Stimulated activated CD4-positive, alpha-beta T cell treated with anti-CD3 and anti-CD28 coated beads, Interleukin-1b, Interleukin-23, amount 100 ng/mL, for 48 hours (primary cell): ENCODE measurements at places on chromosomes 3 and 15.

DNA sequence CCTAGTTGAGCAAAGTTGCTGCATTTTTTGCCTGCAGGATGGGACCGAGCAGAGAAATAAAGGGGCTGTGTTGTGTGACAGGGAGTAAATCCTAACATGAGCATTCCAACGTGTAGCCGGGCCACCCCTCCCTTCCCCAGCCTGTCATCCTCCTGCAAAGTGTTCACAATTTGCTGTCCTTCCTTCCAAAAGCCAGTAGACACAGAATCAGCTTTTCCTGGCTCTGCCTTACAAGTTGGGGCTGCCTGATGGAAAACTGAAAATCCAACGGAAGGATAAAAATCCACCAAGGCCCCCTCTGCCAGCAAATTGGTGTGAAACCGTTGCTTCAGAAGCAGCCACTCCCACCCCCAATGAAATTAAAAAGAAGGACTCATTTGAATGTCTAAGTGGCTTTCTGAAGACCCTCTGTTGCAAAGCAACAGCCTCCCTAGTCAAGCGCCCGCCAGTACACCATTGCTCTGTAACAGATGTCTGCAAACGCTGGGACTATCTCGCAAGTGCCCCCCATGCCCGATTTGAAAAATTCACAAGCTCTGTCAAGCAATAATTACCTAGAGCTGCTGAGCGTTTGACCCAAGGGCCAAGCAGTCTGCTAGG lies 665 bp downstream of the FRMD4B start:
- DNase-seq = no peak

- no peak for DNase-seq
These were observed 229.5 kb downstream of the SHQ1 start for GRCh38 chr3:72618739-72619138.

DNA sequence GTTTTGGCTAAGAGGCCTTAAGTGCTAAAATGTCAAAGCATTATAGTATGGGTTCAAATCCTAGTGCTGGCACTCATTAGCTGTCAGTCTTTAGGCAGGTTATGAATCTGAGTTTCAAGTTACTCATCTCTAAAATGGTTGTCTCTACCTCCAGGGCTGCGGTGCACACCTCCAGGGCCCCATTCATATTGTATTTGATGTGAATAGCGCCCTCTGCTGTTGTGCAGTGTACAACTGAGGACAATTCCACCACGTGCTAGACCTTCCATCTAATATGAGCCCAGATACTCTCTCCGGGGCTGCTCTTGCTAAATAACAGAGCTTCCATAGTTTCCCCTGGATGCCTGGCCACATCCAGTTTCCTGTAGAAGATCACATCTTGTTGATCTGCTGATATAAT lies 54.3 kb downstream of the OXNAD1 start:
- DNase-seq = peak; percentile 91

DNA sequence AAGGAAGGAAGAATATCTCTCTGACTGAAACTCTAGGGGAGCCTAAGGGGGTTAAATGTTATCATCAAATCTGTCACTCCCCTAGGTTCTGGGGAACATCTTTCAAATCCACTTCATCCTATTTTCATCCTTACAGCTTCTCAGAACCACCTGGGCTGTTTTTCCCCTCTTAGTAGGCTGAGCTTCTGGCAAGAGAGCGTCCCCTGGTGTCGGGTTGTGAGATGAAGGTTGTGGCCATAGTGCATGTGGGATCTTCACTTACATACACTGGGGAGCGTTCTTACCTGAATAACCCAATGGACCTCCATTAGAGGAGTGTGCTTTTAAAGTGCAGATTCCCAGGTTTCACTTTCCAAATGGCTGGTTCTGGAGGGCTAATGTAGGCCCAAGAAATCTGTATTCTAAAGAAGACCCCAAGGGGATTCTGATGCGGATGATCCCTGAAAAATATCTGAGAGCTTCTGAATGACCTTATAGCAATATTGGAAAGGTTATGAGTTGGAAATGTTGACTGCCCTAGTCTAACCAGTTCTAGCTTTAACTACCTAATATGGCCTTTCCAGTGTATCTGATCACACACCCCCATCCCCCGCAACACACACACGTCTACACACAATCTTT lies 663.7 kb downstream of the AGBL1 start:
- peak; percentile 67 for DNase-seq

GRCh38 chr3:69379661-69380060 lies 6.2 kb downstream of the FRMD4B start:
- no peak for DNase-seq

GRCh38 chr3:70742081-70742480 lies 429.6 kb upstream of the MDFIC2 start:
- DNase-seq = no peak

GRCh38 chr3:136465296-136465695 lies 215.2 kb downstream of the PCCB start:
- no peak for DNase-seq

- no peak for DNase-seq
These were observed 108.6 kb upstream of the SMAD3 start for GRCh38 chr15:66956672-66957430.

- no peak for DNase-seq
These were observed 36.3 kb upstream of the TPM1 start for GRCh38 chr15:63006032-63006878.

GRCh38 chr15:31065824-31066223 lies 35.7 kb downstream of the TRPM1 start:
- no peak for DNase-seq

GRCh38 chr3:142530296-142530695 lies 48.2 kb downstream of the ATR start:
- DNase-seq = no peak

DNA sequence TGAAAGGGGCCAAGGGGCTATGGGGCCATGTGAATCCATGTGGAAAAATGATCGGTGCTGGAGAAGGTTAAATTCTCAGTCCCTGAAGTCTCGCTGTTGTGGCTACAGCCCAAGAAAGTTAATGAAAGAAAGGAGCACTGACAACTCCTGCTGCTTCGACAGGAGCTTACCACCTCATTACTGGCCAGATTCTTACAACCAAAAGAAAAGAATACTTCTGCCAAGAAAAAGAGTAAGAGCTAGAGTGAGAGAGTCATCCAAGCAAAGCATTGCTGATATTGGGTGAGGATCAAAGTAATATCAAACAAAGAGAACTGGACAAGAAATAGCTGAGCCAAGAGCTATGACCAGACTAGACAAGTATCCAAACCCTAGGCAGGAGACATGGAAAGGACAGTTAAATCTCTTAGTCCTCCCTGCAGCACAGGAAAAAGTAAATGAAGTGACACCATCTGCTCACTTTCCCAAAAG lies 348.4 kb upstream of the PLSCR5 start:
- no peak for DNase-seq

DNA sequence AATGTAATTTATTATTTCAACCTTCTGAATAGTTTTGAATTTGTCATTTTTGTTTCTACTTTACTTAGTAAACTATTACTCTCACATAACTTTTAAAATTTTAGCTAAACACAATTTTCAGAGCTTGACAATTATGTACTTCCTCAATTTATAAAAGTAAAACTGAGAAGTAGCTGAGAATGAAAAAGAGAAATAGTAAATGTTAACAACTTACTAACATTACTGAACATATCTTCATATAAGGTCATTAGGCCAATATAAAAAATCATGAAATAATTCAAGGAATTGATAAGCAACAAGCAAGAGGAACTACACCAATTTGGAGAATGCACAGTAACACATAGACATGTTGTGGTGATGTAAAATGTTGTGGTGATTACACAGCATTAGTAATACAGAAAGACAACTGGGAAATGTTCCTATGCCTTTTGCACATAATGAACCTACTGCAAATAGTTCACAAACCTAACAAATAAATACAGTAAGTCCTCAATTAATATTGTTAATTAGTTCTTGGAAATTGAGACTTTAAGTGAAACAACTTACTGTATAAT lies 137.9 kb downstream of the CBLB start:
- no peak for DNase-seq

GRCh38 chr3:54213907-54214306 lies 91.6 kb downstream of the CACNA2D3 start:
- DNase-seq = no peak

GRCh38 chr15:70045045-70045444 lies 52.7 kb downstream of the TLE3 start:
- no peak for DNase-seq

DNA sequence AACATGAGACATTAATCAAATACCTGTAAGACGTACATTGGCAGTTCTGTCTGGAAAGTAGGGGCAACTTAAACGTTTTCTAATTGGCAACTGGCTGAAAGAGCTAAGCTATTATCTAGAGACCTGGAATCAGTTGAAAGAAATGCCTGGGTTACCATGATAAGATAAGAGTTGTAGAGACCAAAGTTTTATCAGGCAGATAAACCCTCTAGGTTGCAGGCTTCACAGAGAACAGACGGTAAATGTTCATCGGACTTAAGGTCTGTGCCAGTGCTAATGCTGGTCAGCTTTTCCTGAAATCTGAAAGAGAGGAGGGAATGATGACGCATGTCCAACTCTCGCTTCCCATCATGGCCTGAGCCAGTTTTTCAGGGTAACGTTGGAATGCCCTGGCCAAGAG lies 196.2 kb downstream of the ROBO2 start:
- DNase-seq = no peak

GRCh38 chr3:143151004-143151731 lies 31.6 kb downstream of the CHST2 start:
- no peak for DNase-seq

DNA sequence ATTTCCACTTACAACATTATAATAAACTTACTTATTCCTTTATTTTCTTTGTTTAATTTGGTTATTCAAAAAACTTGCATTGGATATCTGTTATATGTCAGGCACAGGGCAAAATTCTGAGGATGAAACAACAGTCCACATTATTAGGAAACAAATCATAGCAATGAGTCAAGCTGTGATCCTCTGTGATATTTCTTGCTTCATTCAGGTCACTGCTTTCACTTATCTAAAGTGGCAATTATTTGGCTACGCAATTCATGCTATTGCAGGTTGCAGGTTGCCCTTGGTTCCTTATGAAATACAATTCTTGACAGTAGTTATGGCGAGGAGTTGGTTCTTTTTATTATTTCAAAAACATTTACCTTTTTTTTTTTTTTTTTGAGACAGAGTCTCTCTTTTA lies 66.4 kb upstream of the CNTN6 start:
- no peak for DNase-seq

GRCh38 chr3:38579551-38580449 lies 69.7 kb downstream of the SCN5A start:
- no peak for DNase-seq

- DNase-seq = no peak
These were observed 48.3 kb downstream of the DENND4A start for GRCh38 chr15:65743637-65744252.

DNA sequence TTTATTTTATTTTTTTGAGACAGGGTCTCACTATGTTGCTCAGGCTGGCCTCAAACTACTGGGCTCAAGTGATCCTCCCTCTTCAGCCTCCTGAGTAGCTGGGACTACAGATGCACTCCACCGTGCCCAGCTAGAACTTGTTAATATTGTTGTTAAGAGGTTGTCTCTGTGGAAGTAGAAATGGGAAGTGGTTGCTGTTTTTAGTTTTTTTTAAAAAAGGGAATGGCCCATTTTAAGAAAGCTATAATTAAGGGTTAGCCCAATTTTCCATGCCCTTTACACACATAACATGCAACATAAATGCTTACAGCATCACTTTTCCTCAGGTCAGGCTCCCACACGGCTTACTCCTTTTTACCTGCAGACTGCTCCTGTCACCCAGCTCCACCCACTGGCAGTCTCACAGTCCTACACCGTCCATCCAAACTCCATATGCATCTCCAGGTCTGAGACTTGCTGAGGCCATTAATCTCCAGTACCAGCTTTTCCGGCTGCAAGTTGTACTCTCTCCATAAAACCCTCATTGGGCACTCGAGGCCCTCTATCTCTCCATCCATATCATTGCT lies 19.8 kb downstream of the MORC1 start:
- no peak for DNase-seq

- no peak for DNase-seq
These were observed 10.3 kb upstream of the SMAD6 start for GRCh38 chr15:66691727-66692126.

GRCh38 chr3:149895339-149895738 lies 75.4 kb downstream of the PFN2 start:
- DNase-seq = no peak

- DNase-seq = no peak
These were observed 14.3 kb upstream of the SRP14 start for GRCh38 chr15:40053079-40053830.

DNA sequence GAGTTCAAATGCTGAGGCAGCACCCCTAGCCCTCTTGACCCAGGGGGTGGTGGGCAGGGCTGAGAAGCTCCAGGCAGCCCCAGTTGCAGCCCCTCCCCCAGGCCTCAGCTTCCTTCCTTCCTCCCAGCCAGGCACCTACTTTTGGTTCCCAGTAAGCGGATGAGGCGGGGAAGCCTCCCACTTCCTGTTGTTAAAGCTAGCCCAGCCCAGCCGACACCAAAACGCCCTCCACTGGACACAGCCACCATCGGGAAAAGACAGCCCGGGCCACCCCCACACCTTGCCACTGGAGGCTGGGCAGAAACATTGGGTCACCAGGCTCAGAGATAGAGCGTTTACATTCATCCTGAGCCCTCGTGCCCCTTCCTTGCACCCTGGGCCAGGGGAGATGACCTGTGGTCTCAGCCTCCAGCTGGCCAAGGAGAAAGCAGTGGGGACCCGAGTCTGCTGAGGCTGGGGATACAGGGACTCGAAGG lies 3.5 kb downstream of the DUSP7 start:
- DNase-seq = peak; percentile 35

- DNase-seq = no peak
These were observed 77.2 kb downstream of the CEMIP start for GRCh38 chr15:80856400-80856799.

DNA sequence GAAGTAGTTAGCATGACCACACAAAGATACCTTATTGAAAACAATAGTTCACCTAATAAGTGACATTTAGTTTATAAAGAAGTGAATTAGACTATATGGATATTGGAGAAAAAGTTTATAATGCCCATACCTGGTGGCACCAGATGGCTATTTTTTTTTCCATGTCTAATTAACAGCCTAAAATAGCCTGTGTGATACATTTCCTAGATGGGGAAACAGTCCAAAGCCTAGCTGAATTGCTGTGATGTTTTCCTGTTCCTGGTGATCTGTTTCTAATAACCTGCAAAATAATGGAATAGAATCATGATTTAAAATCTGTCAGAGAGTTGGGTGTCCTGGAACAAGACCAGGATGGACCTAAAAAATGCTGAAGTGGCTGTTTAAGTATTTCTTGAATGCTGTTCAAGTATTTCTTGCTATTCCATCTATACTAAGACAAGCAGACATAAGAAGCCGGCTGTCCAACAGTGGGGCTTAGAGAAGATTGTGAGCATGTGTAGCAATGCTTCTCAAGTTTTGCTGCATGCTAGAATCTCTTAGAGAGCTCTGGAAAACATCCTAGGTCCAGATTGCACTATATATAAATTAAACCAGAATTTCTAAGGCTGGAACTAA lies 31.3 kb downstream of the LRRC3B start:
- DNase-seq = no peak

DNA sequence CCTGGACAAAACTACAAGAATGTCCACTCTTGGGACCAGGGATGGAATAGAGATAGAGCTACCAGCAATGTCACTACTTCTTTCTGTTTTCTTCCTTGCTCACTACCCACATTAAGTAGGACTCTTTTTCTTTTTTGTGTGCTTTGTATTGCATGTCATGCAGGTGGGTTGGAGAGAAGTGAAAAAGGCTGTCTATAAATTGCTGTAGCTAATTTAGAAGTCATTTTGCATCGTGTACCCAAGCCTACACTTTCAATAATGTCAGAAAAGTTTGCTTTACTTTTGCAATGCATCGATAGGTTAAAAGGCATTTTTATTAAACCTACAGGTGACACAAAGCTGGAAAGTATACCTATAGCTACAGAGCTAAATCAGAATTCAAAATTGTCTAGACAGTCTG lies 58.9 kb downstream of the GTF2E1 start:
- DNase-seq = no peak
